WERI-Rb-1 (cell line): ENCODE measurements at places on chromosomes 5 and 9.

DNA sequence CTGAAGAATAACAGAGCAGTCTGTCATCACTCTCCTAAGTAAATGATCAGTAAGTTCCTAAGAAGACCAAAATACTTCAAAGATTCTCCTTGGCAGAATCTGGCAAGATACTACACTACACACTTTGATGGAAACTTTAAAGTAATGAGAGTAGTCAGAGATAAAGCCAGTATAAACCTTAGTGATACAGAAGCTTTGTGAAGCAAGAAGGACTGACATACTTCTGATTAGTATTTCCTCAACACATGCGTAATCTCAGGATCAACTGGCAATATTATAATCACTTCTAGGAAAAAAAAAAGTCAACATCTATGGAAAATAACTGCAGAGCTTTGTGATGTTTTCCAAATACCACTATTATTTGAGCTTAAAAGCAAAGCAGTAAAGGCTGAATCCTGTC, 34.0 kb upstream of the ADAMTS19 start:
- no peak for DNase-seq

DNA sequence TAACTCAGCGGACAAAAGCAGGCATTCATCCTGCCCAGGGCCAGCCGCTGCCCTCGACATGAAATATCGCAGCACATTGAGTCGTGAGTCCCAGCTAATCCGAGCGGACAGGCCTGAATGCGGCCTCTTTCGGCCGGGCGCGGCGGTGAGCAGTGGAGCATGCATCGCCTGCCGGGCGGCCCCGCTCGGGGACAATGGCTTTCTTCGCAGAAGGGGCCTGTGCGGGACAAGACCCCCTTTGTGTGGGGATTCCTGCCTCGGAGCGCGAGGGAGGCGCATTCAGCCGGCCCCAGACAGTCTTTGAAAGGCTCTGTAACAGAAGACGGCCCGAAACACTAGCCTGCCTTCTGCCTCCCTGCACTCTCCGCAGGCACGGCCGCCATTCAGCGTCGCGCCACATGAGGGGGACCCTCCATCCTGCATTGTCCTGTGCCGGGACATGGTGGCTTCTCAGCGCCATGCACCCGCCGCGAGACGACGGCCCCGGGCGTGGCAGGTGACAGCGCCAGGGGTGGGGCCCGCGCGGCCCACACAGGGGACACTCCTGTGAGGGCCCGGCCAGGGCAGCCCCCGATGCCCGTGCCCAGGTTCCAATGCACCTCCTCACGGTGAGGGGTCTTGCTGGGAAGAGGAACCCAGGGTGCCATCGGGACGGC, 52.0 kb downstream of the EXD3 start:
- DNase-seq = peak; percentile 6

GRCh38 chr5:179454356-179454755, 96.0 kb upstream of the RUFY1 start:
- no peak for DNase-seq

GRCh38 chr9:96751815-96752214, 26.1 kb downstream of the ZNF510 start:
- DNase-seq = no peak

DNA sequence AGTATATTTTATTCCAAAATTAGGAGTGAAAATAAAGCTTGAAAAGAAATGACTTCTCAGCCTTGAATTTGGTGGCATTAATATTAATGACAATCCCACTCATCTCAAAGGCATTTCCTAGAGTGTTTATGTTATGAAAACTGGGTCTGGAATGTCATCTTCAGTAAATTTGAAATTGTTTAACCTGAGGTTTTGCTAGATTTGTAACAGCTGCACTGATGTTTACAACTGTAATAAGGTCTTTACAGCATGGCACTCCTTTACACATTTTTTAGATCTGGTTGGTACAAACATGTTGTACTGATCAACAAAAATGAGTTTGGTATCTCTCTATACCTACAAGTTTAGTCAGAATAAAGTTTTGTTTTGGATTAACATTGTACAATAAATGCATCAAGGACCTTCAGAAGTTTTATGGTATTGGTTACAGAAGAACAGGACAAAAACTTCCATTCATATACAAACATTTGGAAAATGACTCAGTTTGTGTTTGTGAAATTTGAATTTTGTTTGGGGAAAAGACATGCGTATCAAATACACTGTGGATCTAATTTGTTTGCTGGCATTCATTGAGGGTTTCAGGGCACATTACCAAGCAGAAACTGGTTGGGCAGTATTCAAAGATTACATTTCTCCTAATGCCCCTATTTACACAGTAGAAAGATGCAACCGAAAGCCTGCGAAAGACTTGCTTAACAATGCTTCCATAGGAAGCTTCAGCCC, 11.6 kb downstream of the FANCC start:
- no peak for DNase-seq

- DNase-seq = no peak
Measured at GRCh38 chr9:131815970-131816873, 76.3 kb upstream of the RAPGEF1 start.

DNA sequence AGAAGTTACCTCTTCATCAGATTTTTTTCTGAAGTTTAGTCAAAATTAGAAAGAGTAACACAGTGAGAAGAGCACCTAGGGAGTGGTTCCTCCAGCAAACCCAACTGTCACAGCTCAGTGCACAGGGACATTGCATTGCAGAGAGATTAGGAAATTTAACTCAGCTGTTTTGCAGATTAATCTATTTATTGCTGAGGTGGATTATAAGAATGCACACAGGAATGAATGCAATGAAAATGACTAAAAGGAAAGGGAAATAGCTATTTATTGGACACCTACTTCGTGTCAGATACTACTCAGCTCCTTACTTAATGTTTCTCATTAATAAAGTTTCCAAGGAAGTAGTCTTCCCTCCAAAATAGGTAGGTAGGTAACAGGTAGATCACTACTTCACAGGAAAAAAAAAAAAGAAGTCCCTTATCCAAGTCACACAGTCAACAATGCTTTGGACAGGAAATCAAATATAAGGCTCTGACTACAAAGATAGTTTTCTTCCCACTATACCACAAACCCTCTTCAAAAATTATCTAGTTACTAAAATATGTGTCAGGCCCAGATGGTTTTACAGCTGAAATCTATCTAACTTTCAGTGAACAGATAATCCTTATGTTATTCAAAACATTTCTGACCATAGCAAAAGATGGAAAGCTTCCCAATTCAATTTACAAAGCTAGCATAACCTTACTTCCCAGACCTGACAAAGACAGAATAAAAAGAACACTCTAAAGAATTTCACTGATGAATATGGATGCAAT, 442.2 kb upstream of the MPDZ start:
- no peak for DNase-seq

DNA sequence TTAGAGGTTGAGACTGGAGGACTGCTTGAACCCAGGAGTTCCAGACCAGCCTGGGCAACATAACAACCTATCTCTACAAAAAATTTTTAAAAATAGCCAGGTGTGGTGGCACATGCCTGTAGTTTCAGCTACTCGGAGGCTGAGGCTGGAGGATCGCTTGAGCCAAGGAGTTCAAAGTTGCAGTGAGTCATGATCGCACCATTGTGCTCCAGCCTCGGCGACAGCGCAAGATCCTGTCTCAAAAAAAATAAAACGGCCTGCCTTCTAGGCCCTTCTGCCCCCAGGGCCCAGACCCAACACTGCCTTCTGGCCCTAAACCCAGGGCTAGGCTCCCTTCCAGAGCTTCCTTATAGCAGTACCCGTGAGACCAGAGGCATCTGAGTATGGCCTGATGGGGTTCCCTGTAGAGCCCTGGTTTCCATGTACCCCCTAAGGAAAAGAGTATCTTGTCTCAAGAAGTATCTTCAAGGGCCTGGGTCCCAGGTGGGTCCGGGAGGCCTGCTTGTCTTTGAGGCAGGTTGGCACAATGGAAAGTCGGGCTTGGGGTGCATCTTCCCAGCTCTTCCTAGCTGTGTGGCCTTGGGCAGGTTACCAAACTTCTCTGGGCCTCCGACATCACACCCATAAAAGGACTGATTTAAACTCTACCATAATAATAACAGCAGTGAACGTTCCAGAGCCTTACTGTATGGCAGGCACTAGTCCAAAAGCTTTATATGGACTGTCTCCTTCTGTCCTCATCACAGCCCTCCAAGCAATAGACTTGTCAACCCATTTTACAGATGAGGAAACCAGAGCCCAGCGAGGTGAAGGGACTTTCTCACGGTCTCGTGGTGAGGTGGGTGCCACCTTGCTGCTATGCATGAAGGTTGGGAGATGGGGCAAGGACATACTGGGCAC, 9.6 kb downstream of the LRRC8A start:
- no peak for DNase-seq

DNA sequence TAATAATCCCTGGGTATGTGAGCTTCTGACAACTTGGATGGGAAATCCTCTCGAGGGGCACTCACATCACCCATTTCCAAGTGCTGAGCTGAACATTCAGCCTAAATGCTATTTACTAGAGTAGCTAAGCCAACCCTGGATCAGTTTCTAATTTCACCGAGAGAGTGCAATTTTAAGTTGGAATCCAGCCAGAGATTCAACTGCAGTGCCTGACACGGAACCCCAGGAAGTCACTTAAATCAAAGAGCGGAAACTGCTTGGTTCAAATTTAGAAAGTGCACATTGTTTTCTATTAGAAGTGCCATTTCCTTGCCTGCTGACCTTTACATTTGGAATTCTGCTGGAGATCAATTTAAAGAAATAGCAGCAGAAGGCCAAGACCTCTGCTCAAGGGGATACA, 8.8 kb downstream of the SPRY4 start:
- no peak for DNase-seq

DNA sequence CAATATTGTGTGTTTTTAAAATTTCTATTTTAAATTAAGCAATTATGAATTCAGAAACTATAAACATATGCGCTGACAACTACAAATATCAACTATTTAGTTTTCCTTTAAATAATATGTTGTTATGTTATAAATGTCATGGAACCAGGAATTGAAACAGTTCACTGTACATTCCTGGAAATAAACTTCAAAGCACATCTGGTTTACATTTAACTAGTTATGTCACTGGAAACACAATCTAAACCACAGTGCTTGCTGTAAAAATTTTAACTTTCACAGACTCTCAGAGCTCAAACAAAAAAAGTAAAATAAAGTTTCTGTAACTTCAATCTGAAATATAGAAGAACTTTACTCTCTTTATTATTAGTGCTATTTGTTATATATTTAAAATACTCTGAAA, 179.2 kb downstream of the FBN2 start:
- no peak for DNase-seq

DNA sequence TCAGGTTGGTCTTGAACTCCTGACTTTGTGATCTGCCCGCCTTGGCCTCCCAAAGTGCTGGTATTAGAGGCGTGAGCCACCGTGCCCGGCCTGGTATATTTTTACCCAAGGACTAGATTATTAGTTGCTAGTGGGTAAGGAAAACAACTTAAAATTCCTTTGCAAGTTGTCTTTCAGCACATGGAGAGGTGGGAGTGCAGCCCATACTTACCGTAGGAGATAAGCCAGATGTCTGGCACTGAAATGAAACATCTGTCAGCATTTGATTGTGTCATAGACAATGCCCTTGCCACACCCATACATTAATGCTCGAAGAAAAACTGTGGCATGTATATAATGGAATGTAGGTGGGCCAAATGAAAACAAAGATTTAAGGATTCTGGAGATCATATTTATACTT, 36.6 kb upstream of the ANKH start:
- DNase-seq = no peak

DNA sequence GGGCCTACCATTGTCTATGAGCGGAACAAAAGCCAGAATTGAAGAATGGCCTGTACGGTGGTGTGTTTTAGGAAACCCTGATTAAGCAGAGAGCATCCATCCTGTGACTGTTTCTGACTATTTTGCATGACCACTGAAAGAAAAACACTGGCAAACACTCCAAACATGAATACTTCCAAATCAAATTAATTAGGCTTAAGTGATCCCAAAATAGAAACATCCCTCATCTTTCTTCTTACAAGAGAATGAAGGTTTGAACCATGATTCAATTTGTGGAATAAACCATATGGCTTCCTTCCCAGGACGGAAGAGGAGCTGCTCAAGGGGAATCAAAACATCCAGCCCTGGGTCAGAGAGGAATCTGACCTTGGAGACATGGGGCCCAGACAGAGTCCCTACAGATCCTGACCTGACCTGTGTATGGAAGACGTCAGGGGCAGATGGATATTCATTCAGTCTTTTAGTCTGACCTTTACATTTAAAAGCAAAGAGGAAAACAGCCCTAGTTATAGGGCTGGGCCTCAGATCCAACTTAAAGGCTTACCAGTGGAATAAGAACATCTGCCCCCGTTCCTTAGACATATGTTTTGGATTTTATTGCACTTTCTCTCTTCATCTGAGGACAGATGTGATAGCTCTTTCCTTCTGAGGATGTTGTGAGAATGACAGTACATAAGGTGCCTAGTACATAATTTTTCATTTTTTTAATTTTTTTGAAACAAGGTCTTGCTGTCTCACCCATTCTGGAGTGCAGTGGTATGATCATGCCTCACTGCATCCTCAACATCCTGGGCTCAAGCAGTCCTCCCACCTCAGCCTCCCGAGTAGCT, 17.6 kb upstream of the RECK start:
- no peak for DNase-seq

- DNase-seq = no peak
Measured at GRCh38 chr9:93588641-93589609, 12.5 kb downstream of the PHF2 start.

DNA sequence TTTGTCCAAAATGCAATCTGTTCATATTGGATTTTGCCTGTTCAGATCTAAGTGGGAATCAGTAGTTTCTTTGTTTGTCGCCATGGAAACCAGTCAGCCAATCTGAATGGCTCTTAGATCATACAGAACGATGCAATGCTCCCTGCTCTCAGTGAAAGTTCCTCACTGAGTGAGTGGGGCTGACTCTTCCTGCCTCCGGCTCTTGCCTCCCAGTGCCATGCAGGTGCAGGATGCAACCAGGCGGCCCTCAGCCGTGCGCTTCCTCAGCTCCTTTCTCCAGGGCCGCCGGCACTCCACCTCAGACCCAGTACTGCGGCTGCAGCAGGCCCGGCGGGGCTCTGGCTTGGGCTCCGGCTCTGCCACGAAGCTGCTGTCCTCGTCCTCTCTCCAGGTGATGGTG, at the start of gene PTPDC1:
TSS of gene PTPDC1 (plus strand) at position 151 of the 400 bp plus-strand sequence. CDS start at position 218, 67 bp downstream.
- no peak for DNase-seq

DNA sequence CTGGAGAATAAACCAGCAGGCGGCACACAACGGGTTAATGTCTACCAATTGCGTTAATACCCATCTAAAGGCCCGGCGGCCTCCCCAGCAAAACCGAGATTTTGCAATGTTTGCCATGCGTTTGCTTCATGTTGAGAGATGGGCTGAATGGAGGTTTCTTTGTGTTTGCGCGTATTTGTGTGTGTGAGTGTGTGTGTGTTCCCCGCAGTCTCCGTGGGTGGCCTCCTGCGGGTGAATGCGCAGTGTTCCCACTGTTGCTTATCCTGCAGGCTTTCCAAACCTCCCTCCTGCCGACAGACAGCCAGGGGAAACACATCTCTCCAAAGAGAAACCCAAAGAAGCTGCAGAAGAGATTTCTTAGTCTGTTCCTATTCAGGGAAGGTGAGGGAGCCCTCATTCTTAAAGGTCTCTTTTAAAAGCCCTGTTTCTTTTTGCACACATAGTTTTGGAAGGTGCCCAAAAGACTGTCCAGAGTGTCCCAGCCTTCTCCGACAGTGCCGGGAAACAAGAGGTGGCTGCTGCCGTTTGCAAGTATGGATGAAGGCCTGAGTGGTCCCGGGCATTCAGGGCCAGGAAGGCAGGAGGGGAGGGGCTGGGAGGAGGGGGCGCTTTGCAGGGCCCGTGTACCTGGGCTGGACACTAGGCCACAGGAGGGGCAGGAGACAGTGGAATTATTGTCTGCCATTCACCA, 103.8 kb upstream of the ERCC6L2 start:
- DNase-seq = peak; percentile 39

GRCh38 chr9:123344192-123344949, 11.6 kb upstream of the CRB2 start:
- DNase-seq = no peak

- DNase-seq = no peak
Measured at GRCh38 chr5:143194713-143195112, 208.8 kb downstream of the NR3C1 start.
